ENCODE measurements at places on chromosomes 2 and 18.

GRCh38 chr2:57602733-57603132 lies 443.9 kb upstream of the VRK2 start:
- DNase-seq: peak; percentile 54

- peak; percentile 86 for DNase-seq
Measured at GRCh38 chr2:177165721-177166711, 46.6 kb upstream of the HNRNPA3 start.

DNA sequence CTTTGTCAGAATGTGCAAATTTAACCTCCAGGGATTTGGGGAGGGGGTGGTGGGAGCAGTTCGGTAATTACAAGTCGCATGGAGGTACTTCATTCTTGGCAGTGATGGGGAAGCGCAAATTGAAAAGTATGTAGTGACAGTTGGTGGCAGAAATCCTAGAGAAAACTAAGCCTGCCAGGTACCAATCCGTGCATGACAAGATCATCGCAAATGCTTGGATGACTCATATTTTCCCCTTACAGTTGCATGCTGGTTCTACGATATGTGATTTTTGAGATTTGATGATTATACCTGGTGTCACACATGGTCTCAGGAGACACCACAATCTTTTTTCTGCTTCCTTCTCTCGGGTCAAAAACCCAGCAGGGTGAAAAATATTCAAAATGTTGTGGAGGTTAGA lies 479.7 kb upstream of the ID2 start:
- DNase-seq: no peak

DNA sequence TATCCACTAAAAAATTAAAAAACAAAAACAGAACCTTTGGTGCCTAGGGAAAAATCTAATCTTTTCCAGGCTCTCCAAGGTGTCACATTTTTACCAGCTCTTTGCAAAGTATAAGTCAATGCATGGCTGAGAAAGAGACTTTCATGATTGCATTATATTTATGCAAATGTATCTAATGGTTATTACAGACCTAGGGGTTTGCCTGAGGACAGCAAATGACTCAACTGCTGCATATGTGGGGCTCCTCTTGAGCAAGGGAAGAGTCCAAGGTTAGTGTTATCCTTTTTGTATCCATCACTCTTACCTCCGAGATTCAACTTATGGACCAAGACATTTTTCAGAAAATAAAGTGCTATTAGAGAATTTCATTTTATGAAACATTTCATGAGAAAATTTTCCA lies 33.9 kb upstream of the RMP24 start:
- DNase-seq: no peak

GRCh38 chr2:203949228-203949627 lies 12.7 kb downstream of the ICOS start:
- no peak for DNase-seq

- DNase-seq: no peak
Measured at GRCh38 chr18:78479443-78479842, 500.2 kb upstream of the SALL3 start.

DNA sequence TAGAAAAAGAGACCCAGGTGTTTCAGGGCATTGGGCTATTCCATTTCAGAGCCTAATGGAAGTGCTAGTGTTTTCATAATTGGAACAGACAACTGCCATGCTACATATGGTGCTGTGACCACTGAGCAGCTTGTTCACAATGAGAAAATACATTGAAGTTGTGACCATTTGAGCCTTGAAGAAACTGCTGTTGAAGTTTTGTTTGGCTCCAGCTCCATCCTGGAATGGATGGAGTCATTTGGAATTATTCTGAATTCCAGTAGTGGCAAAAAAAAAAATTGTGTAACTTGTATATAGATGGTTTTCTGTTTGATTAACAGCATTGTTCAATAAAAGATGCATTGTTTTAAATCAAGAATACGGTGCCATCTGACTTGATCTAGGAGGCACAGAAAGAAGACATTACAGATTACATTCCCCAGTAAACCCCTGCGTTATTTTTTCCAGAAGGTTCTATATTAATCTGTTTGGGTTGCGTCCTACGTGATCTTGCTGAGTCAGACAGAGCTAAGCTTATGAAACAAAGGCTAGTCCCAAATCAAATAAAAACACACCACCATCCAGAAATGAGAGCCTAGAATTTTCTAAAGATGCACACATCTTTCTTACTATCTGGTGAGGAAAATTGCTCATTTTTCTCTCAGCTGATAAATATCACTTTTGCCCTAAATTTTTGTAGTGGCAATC lies 19.2 kb downstream of the FMNL2 start:
- DNase-seq: no peak

Data from suppressor macrophage treated with lipopolysaccharide for 1 hour (primary cell).